ENCODE measurements at places on chromosomes 5 and 9.

GRCh38 chr5:176723440-176723839, 76.2 kb downstream of the TSPAN17 start:
- no peak for DNase-seq

GRCh38 chr5:17257705-17258273, 40.4 kb downstream of the BASP1 start:
- no peak for DNase-seq

DNA sequence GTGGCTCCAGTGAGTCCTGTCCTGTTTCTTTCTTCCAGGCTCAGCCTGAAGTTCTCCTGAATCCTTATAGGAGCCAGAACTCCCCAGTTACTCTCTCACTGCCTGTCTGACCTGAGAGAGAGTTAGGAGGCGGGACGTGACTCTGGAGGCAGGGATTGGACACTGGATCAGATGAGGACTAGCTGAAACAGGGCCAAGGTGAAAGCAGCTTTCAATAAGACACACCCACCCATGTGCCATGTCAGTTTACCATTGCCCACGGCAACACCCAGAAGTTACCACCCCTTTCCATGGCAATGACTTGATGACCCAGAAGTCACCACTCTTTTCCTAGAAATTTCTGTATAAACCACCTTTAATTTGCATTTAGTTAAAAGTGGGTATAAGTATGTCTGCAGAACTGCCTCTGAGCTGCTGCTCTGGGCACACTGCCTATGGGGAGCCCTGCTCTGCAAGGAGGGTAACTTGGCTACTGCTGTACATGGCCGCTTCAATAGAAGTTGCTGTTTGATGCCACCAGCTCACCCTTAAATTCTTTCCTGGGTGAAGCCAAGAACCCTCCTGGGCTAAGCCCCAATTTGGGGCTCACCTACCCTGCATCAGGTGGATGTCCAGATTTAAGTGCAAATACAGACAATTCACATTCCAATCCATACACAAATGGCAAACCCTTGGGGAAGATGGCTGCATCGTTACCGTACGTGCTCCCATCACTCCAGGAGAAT, 13.7 kb downstream of the FCN2 start:
- no peak for DNase-seq

- no peak for DNase-seq
Measured at GRCh38 chr5:88085462-88085861, 183.2 kb downstream of the TMEM161B start.

DNA sequence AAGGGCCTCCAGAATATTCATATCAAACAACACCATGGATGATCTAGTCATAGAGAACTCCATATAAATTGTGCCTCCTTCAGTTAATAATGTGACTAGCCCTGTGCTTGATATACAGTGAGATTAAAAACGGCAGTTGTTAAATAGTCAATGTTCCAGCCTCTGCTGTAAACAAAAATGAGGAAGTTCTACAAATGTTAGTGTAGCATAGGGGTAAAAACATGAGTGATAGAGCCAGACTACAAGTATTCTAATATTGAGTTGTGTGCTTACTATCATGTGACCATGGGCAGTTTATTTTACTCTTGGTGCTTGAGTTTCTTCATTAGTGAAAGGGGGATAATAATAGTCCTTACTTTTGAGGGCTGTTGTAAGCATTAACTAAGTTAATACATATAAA, 43.3 kb upstream of the SLCO6A1 start:
- DNase-seq, result no peak

DNA sequence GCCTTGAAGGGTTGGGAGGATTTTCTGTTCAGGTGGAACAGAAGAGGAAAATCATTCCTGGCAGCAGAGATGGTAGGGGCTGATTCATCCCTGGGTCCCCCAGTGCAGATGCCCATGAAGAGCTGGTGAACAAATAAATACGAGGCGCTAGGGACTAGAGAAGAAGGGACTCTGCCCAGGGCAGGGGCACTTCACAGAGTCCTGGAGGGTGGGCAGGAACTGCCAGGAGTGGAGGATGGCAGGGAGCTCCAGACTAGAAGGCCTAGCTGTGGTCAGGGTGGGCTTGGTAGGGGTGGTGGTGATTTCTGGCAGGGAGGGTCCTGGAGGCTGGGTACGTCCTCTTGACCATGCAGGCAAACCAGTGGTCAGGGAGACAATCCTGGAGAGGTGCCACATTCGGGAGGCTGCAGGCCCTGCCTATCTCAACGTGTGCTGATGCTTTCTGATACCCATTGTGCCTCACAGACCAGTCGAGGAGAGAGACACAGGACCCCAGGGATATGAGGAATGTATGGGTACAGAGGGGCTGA, 69.9 kb downstream of the CRB2 start:
- DNase-seq, result no peak
